Activated CD8-positive, alpha-beta memory T cell treated with anti-CD3 and anti-CD28 coated beads, Interleukin-2, amount 10 ng/mL, durations not matched to agents 7 days and 5 days (primary cell): ENCODE measurements at places on chromosomes 11 and 22.

- H3K27me3 ChIP-seq: no peaks in the 10 kb centered on the region
- no peaks in the 10 kb centered on the region for H3K36me3 ChIP-seq
- H3K4me1 ChIP-seq: no peaks in the 10 kb centered on the region
- DNase-seq: no peak
Measured at GRCh38 chr11:112357488-112357887, 96.8 kb upstream of the PLET1 start.

DNA sequence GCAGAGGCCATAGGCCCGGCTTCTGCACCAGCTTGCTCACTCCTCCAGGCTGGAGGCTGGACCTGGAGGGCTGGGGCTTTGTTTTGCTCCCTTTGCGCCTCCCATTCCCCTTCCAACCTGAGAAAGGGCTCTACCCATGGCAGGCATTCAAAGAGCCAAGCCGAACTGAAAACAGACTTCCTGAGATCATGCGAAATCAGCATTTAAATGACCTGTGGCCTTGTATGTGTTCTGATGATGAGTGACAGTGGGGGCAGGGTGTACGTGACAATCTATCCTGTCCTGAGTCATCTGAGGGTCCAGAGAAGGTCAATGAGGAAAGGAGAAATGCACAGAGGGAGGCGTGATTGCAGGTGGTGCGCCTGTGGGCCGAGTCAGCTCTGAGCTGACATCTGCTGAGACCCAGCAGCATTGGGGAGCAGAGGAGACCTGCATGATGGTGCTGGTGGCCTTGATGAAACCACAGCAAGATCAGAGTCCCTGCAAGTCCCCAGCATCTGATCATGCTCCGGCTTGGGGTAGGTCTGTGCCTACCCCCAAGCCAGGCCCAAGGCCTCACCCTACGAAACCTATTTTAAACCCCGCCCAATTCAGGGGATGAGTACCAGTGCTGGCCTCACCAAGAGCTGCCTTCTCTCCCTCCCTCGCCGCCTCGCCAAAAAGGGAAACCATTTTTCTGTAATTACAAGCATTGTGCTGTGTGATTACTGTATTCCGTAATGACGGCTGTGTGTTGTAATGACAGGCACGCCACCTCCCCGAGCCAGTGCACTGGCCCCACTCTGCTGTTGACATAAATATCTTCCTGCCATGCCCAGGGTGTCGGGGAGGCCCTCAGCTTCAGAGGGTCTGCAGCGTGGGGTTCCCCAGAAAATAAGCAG lies 95.2 kb upstream of the ANO1 start:
- H3K4me1 ChIP-seq: no peaks in the 10 kb centered on the region
- H3K27me3 ChIP-seq: peaks cover 50% of the 10 kb centered on the region
- no peaks in the 10 kb centered on the region for H3K36me3 ChIP-seq
- no peak overlapping the region for H3K27ac ChIP-seq
- H3K4me3 ChIP-seq: no peak overlapping the region

DNA sequence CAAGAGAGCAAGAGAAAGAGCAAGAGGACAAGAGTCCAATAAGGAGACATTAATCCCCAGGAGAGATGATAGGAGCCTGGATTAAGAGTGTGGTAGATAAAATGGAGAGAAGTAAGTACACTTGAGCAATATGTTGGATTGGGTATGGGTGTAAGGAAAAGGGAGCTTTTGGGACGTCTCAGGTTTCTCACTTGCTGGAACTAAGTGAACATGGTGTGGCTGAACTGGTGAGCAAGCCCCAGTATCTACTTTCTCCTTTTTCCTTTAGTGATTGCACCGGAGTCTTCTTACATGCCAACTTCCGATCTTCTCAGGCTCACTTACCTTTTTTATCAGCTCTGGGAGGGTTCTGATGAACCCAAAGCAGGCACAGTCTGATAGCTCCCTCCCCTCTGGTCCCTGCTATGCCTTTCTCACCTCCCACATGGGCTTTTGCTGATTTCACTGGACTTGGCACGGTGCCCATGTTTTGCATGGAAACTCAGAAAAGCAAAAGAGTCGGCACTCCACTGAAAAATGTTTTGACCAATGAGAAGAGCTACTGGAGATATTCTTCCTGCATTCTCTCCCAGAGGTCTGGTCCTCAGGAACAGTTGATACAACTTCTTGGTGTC lies 14.5 kb upstream of the APLNR start:
- H3K36me3 ChIP-seq: no peaks in the 10 kb centered on the region
- DNase-seq: no peak
- H3K27ac ChIP-seq: no peak overlapping the region

DNA sequence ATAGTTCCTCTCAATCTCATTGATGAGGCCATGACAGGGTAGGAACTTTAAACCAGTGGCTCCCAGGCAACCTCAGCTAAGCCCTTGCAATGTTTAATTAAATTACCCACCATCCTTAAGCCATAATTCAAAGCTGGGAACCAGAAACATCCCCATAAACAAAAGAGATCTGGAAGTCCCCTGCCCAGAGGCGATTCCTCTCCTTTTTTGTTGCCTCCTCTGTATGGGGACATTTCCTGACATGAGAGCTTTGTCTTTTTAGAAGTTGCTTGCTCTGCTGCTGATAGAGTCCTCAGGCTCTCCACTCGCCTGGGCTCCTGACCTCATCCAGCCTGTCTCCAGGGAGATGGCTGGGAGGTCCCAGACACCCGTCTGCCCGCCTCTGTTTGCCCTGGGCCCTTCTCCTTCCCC lies 3.2 kb downstream of the DTX4 start:
- no peak overlapping the region for H3K4me3 ChIP-seq
- peaks cover 9% of the 10 kb centered on the region for H3K4me1 ChIP-seq
- no peaks in the 10 kb centered on the region for H3K36me3 ChIP-seq
- DNase-seq: no peak

GRCh38 chr11:77075425-77075905 lies 8.7 kb downstream of the CAPN5 start:
- H3K4me1 ChIP-seq: peaks cover 27% of the 10 kb centered on the region
- H3K36me3 ChIP-seq: no peaks in the 10 kb centered on the region
- no peak overlapping the region for H3K27ac ChIP-seq

DNA sequence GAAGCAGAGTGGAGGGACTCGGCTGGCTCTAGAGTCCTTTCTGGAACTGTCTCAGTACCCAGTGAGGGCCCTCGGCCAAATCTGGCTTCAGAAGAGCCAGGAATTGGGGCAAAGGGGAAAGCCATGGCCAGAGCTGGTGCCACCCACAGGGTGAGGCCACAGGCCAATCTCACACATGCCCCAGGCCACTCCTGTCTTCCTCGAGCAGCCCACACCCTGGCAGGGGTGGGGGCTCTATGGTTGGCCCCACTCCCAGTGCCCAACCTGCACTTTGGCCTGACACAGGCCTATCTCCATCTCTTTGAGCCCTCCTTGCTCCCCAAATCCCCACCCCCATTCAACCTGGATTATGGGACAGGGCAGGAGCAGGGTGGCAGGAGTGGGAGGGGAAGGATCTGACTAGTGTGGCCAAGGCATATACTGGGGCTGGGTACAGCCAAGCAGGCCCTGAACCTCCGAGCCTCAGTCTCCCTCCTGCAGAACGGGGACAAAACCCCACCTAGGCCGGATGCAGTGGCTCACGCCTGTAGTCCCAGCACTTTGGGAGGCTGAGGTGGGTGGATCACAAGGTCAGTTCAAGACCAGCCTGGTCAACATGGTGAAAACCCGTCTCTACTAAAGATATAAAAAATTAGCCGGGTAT lies 6.9 kb downstream of the TST start:
- H3K36me3 ChIP-seq: no peaks in the 10 kb centered on the region
- no peak overlapping the region for H3K4me3 ChIP-seq
- no peaks in the 10 kb centered on the region for H3K4me1 ChIP-seq
- DNase-seq: no peak

DNA sequence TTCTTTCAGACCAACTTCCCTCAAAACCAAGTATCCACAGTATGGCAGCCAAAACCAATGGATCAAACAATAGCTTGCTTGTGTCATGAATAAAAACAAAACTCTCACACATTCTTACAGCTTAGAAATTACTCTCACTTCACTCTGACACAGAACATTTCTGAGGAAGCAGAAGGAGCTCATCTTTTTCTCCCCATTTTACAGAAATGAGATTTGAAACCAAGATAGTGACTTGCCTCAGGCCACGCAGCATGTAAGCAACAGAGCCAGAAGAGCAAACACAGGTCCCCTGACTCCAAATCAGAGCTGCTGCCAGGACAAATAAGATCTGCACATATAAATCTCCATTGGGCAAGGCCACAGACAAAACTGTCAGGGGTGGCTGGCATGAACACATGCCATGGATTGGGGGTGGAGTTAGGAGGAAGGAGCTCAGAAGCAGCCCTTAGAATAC lies 64.8 kb downstream of the RAB30 start:
- no peak for DNase-seq
- H3K4me3 ChIP-seq: peak overlapping the region; percentile 6
- H3K27me3 ChIP-seq: no peaks in the 10 kb centered on the region
- peak overlapping the region; percentile 45 for H3K27ac ChIP-seq
- H3K4me1 ChIP-seq: peaks cover 53% of the 10 kb centered on the region

GRCh38 chr11:113444502-113445123 lies 30.6 kb downstream of the DRD2 start:
- no peaks in the 10 kb centered on the region for H3K36me3 ChIP-seq
- no peak for DNase-seq
- no peak overlapping the region for H3K27ac ChIP-seq
- H3K27me3 ChIP-seq: peaks cover 33% of the 10 kb centered on the region

- H3K4me3 ChIP-seq: no peak overlapping the region
- H3K27ac ChIP-seq: no peak overlapping the region
- peaks cover 4% of the 10 kb centered on the region for H3K4me1 ChIP-seq
- DNase-seq: no peak
- no peaks in the 10 kb centered on the region for H3K27me3 ChIP-seq
- H3K36me3 ChIP-seq: no peaks in the 10 kb centered on the region
Measured at GRCh38 chr22:38416621-38417251, 38.3 kb downstream of the KCNJ4 start.

DNA sequence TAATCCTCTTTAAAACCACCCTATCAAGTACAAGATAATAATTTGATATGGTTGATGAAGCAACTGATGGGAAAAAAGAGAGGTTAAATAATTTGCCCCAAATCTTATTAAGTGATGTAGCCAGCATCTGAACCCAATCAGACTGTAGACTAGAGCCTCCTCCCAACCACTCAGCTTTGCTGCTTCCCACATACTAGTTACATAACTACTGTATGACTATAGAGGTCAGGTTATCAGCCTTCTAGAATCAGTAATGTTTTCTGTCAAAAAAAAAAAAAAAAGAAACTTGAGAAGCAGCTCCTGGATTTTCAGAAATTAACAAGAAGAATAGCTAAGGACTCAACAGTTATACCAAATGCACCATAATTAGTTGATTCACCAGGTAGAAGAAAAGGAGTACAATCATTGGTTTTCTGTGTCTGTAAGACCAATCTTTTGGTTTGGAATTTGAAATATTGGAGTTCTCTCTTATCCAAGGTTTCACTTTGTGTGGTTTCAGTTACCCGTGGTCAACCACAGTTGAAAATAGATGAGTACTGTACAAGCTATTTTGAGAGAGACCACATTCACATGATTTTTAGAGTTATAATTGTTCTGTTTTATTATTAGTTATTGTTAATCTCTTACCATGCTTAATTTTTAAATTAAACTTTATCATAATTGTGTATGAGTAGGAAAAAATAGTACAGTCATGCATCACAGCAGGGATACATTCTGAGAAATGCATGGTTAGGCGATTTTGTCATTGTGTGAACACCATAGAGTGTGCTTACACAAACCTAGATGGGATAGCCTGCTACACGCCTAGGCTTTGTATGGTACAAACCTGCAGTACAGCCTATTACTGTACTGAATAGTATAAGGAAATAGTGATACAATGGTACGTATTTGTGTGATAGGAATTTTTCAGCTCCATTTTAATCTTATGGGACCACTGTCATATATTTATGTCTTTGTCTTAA lies 72.2 kb downstream of the PDHX start:
- no peak overlapping the region for H3K4me3 ChIP-seq
- no peaks in the 10 kb centered on the region for H3K27me3 ChIP-seq
- DNase-seq: no peak
- H3K27ac ChIP-seq: no peak overlapping the region
- H3K4me1 ChIP-seq: peaks cover 12% of the 10 kb centered on the region

GRCh38 chr11:114319716-114320328 lies 23.6 kb downstream of the NNMT start:
- peaks cover 10% of the 10 kb centered on the region for H3K4me1 ChIP-seq
- peaks cover 48% of the 10 kb centered on the region for H3K27me3 ChIP-seq
- no peaks in the 10 kb centered on the region for H3K36me3 ChIP-seq
- no peak overlapping the region for H3K4me3 ChIP-seq

DNA sequence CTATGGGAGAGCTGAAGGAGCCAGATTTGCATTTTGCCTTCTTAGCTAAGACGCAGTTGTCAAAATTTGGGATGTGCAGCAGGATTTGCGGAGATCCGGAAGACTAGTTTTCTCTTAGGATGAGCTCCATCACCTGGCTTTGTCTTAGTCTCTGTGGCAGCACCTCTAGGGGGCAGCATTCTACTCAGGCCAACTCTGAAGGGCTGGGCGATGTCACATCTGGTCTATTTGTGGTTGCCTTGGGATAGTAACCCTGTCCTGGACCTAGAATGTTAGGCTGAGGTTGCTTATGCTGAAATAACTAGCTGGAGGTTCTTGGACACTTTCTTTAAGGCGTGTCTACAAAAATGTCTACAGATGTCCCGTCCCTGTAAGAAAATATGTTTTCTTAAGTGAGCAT lies 116.2 kb downstream of the FAT3 start:
- no peaks in the 10 kb centered on the region for H3K27me3 ChIP-seq
- no peaks in the 10 kb centered on the region for H3K4me1 ChIP-seq
- DNase-seq: no peak
- no peak overlapping the region for H3K4me3 ChIP-seq
- H3K36me3 ChIP-seq: no peaks in the 10 kb centered on the region
- H3K27ac ChIP-seq: no peak overlapping the region

DNA sequence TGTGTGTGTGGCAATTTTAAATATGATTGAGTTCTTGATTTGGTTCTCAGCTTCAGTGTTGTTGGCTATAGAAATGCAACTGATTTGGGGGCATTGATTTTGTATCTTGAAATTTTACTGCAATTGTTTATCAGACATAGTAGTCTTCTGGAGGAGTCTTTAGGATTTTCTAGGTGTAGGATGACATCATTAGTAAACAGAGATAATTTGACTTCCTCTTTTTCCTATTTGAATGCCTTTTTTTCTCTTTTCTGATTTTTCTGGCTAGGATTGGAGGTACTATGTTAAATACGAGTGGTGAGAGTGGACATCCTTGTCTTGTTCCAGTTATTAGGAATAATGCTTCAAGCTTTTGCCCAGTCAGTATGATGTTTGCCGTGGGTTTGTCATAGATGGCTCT lies 124.9 kb downstream of the MSANTD4 start:
- H3K27me3 ChIP-seq: peaks cover 13% of the 10 kb centered on the region
- H3K4me1 ChIP-seq: peaks cover 5% of the 10 kb centered on the region
- H3K4me3 ChIP-seq: no peak overlapping the region
- no peaks in the 10 kb centered on the region for H3K36me3 ChIP-seq
- H3K27ac ChIP-seq: no peak overlapping the region

GRCh38 chr11:7251836-7252682 lies at the start of gene SYT9:
Gene SYT9 (plus strand): TSS chr11:7251904. CDS start chr11:7252187, 283 bp downstream.
- no peak within 1 kb of the TSS for H3K4me3 ChIP-seq
- peaks cover 55% of the 10 kb centered on the region for H3K27me3 ChIP-seq
- H3K36me3 ChIP-seq: no peaks in the 10 kb centered on the region
- H3K27ac ChIP-seq: no peak within 1 kb of the TSS
- no peak for DNase-seq

- H3K27me3 ChIP-seq: no peaks in the 10 kb centered on the region
- H3K27ac ChIP-seq: no peak overlapping the region
- peaks cover 40% of the 10 kb centered on the region for H3K36me3 ChIP-seq
- H3K4me1 ChIP-seq: no peaks in the 10 kb centered on the region
Measured at GRCh38 chr11:13391217-13391616, 71.8 kb downstream of the BTBD10 start.

- peaks cover 3% of the 10 kb centered on the region for H3K27me3 ChIP-seq
- no peak for DNase-seq
- no peak overlapping the region for H3K27ac ChIP-seq
- H3K36me3 ChIP-seq: peaks cover 11% of the 10 kb centered on the region
- peaks cover 4% of the 10 kb centered on the region for H3K4me1 ChIP-seq
Measured at GRCh38 chr11:106159836-106160235, 82.4 kb downstream of the AASDHPPT start.
